ENCODE measurements at places on chromosomes 7 and 10. TPM values are rescaled to one million over a fixed set of nuclear protein-coding genes. Genes with fewer than 3 reads are reported as not detected.

EFCAB10 gene
- total RNA-seq, result not detected

OGDH gene
- total RNA-seq, result 102 TPM

ST8SIA6 gene
- 1.4 TPM for total RNA-seq

DNA sequence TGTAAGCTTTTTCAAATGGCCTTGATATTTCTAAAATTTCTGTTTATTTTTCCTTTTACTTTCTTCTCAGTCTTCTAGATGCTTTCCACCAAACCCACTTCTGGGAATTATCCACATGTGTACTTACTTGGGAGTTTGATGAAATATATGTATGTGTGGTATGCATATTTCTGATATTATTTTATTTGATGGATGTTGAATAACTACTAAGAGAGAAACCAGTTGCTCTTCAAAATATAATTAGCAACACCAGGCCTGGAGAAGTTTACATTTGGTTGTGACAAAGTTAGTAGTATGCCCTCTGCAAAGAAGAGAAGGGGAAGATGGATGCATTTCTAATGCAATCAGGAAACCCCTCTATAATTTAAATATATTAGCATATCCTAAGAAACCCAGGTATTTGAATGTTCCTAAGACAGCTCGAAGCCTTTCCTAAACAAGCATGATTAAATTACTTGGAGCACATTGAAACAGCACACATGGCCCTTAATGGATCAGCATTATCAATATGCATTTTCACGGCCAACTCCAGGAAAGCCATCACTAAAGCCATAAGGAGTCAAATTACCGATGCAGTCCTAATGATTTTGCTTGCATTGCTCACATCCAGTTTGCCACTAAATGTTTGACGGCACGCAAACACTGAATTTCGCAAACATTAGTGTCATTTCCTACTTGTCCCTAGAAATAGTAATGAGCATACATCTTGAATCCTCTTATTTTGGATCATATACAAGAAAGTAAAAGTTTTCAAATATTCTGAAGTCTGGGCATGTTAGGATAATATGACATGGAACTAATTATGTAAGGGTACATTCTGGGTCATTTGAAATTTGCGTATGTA is 393.8 kb downstream of the EXOC4 start:
- H3K27ac ChIP-seq, result no peak overlapping the region
- peaks cover 10% of the 10 kb centered on the region for H3K4me1 ChIP-seq
- no peaks in the 10 kb centered on the region for H3K27me3 ChIP-seq

- no peaks in the 10 kb centered on the region for H3K27me3 ChIP-seq
- H3K36me3 ChIP-seq, result no peaks in the 10 kb centered on the region
- no peak overlapping the region for H3K27ac ChIP-seq
- DNase-seq, result no peak
- no peak overlapping the region for H3K4me3 ChIP-seq
These were observed 13.1 kb upstream of the CPA1 start for GRCh38 chr7:130367088-130367755.

- H3K36me3 ChIP-seq, result no peaks in the 10 kb centered on the region
- DNase-seq, result no peak
- no peaks in the 10 kb centered on the region for H3K4me1 ChIP-seq
- no peaks in the 10 kb centered on the region for H3K27me3 ChIP-seq
- H3K4me3 ChIP-seq, result no peak overlapping the region
These were observed 100.8 kb downstream of the PRTFDC1 start for GRCh38 chr10:24851629-24852028.

DNA sequence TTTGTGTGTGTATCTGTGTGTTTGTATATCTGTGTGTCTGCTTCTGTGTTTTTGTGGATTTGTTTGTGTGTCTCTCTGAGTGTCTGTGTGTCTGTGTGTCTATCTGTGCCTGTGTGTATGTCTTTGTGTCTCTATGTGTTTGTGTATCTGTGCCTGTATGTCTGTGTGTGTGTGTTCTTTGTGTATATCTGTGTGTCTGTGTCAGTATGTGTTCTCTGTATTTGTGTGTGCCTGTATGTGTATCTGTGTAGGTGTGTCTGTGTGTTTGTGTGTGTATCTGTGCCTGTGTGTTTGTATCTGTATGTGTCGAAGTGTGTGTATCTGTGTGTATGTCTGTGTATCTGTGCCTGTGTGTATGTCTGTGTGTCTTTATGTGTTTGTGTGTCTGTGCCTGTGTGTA is 118.2 kb downstream of the SH2D4B start:
- H3K36me3 ChIP-seq, result no peaks in the 10 kb centered on the region
- H3K4me3 ChIP-seq, result no peak overlapping the region
- no peaks in the 10 kb centered on the region for H3K27me3 ChIP-seq
- DNase-seq, result no peak
- peaks cover 9% of the 10 kb centered on the region for H3K4me1 ChIP-seq
- H3K27ac ChIP-seq, result no peak overlapping the region

GRCh38 chr10:35588836-35589235 is 16.3 kb upstream of the GJD4 start:
- no peak overlapping the region for H3K4me3 ChIP-seq
- no peaks in the 10 kb centered on the region for H3K27me3 ChIP-seq
- no peak overlapping the region for H3K27ac ChIP-seq
- H3K36me3 ChIP-seq, result no peaks in the 10 kb centered on the region
- DNase-seq, result no peak

GRCh38 chr7:93551931-93552330 is 22.6 kb downstream of the CALCR start:
- no peak overlapping the region for H3K4me3 ChIP-seq
- no peaks in the 10 kb centered on the region for H3K36me3 ChIP-seq
- DNase-seq, result no peak
- H3K27ac ChIP-seq, result no peak overlapping the region

DNA sequence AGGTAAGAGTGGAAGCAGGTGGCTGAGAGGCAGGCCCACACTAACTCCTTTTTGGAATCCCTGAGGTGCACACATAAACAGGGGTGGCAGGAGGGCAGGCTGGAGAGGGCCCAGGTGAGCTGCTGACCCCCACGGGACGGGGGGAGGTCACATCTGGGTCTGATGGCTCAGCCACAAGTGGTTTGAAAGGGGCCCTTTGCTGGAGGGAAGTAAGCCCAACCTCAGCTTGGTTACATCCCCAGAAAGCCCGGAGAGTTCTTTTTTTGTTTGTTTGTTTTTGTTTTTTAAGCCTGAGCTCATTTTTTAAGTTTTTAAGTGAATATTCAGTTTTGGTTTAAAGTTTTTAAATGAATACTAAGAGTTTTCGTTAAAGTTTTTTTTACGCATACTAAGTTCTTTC is 72.8 kb upstream of the CUX1 start:
- no peak for DNase-seq
- H3K36me3 ChIP-seq, result no peaks in the 10 kb centered on the region
- H3K27ac ChIP-seq, result no peak overlapping the region
- H3K4me3 ChIP-seq, result no peak overlapping the region

DNA sequence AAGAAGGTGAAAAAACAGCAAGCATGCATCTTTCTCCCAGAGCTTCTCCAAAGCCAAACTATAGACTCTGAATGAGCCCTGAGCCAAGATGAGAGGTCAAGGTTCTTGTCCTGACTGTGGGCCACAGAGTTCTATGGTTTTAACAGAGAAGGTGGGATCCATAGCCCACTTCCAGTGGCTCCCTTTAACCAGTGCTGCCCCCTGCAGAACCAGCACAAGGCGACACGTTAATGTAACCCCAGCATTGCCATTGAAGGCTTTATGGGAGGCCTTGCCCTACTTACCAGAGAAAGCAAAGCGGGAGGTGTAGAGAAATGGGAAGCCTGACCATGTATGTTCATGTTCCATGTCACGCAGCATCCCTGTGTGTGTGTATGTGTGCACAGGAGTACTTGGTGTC is 243.6 kb downstream of the PRPF18 start:
- H3K27ac ChIP-seq, result no peak overlapping the region
- H3K36me3 ChIP-seq, result no peaks in the 10 kb centered on the region
- peaks cover 13% of the 10 kb centered on the region for H3K4me1 ChIP-seq
- no peaks in the 10 kb centered on the region for H3K27me3 ChIP-seq
